ENCODE measurements at places on chromosomes 7 and 10.

DNA sequence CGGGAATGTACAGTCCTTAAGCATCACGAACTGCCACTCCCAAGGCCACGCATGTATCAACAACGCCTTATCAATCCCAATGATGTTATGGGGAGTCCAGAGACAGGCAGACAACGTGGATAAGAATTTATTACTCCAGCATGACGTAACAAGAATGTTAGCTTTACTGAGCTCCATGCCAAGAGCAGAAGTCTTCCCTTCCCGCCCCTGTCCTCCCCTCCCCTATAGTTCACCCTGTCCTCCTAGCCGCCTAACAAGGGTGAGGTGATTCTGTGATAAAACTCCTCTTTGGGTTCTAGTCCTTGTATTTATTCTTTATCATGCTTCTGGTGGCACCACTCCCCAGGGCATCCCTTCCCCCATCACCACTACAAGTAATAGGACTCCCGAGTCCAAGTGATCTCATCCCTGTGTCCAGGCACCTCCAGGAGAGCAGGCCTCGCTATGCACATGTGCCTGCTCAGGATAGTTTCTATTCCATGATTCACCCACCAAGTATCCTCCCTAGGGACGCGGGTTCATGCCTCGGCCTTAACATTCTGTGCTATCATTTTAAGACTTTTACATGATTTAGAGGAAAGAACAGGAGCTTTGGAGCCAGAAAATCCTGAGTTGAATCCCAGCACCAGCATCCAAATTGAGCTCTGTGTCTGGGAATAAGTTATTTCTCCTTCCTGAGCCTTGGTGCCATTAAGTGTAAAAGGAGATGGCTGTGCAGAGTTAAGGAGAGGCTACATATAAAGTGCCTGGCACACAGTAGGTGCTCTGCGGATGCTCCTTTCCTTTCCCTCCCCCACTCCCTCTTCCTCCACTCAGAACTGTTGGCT is 15.4 kb downstream of the GSDME start:
- DNase-seq = peak; percentile 99

GRCh38 chr7:74489997-74490945 is 36.6 kb downstream of the GTF2IRD1 start:
- DNase-seq = no peak

DNA sequence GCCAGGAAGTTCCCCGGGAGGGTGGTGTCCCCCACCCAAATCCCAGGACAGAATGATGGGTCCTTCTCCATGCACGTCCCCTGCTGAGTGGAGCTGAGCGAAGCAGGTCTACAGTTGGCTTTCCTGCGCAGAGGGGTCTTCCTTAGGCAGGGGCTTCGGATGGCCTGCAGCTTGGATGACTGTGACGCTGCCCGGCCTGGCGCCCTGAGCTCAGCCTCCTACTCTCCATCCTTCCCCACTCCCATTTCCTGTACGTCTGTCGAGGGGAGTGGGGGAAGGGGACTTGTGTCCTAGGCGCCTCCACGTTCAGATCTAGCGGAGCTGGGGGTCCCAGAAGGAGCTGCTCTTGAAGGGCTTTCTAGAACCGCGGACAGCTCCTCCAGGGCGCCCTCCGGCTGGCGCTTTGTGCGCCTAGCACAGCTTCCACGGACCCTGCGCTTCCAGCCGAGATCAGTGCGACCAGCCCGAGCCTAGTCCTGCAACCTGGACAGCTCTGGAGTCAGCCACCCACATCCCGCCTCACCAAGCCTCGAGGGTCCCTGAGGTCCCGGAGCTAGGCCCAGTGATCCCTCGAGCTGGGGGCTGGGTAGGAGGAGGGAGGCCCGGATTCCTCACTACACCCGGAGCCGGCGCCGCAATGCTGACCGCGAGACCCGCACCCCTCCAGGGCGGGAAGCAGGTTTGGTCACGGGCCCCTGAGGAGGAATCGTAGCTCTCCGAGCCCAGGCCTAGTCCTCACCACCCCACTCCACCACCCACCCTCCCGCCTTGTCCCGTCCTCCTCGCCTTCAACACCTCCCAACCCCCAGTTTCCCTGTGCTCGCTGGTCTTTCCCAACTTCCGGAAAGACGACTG is 1.9 kb downstream of the GRID1 start:
- no peak for DNase-seq

DNA sequence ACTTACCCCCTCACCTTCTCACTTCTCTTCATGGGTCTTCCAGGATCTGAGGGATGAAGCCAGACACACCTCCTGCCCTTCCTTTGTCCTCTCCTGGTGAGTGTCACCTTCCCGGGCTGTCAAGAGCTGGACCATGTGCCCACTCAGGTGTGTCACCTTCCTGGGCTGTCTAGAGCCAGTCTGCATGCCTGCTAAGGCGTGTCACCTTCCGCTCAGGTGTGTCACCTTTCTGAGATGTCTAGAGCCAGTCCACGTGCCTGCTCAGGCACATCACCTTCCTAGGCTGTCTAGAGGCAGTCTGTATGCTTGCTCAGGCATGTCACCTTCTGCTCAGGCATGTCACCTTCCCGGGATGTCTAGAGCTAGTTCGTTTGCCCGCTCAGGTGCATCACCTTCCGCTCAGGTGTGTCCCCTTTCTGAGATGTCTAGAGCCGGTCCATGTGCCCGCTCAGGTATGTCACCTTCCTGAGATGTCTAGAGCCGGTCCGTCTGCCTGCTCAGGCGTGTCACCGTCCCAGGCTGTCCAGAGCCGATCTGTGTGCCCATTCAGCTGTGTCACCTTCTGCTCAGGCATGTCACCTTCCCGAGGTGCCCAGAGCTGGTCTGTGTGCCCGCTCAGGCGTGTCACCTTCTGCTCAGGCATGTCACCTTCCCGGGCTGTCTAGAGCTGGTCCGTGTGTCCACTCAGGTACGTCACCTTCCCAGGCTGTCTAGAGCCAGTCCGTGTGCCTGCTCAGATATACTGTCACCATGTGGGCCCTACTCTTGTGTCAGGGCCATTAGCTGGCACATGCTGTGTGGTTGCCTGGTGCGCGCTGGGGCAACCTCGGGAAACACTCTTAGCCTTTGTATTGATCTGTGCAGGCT is 245.3 kb downstream of the EBF3 start:
- no peak for DNase-seq

DNA sequence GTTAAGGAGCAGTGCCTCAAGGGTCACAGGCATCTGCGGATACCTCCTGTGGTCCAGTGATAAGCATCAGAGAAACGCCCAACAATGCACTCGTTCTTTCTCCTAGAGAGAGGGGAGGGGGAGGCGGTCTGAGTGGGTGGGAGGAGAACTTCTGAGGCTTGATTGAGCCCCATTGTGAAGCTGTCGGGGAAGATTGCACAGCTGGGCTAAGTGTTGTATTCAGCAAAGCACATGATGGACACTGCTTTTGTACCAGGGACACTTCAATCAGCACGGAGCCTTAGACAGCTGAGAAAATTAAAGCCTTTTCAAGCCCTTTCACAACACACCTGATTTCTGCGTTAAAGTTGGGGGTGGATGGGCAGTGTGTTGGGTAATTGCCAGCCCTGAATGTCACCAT is 230.3 kb upstream of the GHITM start:
- DNase-seq = no peak

DNA sequence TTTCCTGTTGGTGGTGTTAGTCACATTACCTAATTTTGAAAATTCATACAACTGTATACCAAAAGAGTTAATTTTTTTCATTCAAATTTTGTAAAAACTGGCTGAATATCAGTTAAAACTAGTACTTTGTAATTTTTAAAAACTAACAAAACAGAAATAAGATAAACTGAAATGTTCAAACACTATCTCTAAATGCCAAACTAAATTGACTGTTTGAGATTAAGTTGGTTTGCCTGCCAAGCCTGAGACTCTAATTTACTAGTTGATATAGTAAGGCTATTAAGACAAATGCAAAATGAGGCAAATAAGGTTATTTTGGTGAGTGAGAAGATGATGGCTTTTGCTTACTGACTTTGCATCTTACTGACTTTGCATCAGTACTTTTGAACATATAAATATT is 1134.9 kb upstream of the LRRN3 start:
- DNase-seq = no peak

- no peak for DNase-seq
Observed at GRCh38 chr10:103897241-103897774, 20.7 kb downstream of the STN1 start.

GRCh38 chr7:33547880-33548279 is 357.5 kb upstream of the BMPER start:
- peak; percentile 24 for DNase-seq

All from fibroblast of skin of right biceps (primary cell).